ENCODE measurements at places on chromosomes 5 and 9. TPM values are rescaled to one million over a fixed set of nuclear protein-coding genes. Genes with fewer than 3 reads are reported as not detected.

CDH10 gene
- not detected for total RNA-seq

ENTPD2 gene
- total RNA-seq: not detected

SYK gene
- total RNA-seq: not detected

ECSCR gene
- total RNA-seq: 1.0 TPM

CCNO gene
- not detected for total RNA-seq

ANKRD20A1 gene
- not detected for total RNA-seq

WDR38 gene
- total RNA-seq: not detected

IFNK gene
- total RNA-seq: not detected

Measured in bronchus fibroblast of lung (primary cell).